ENCODE measurements at places on chromosomes 6 and 20. TPM values are rescaled to one million over a fixed set of nuclear protein-coding genes. Genes with fewer than 3 reads are reported as not detected.

PMEPA1 gene
- 42.7 TPM for total RNA-seq

PLCB1 gene
- total RNA-seq, result 22.4 TPM

SLC32A1 gene
- not detected for total RNA-seq

SIRPD gene
- total RNA-seq, result 0.96 TPM

SEL1L2 gene
- 1.4 TPM for total RNA-seq

CYP39A1 gene
- 4.5 TPM for total RNA-seq

SOX18 gene
- 7.4 TPM for total RNA-seq

PRR18 gene
- not detected for total RNA-seq

TNF gene
- 1.5 TPM for total RNA-seq

LAMP5 gene
- not detected for total RNA-seq

TXLNB gene
- 1.4 TPM for total RNA-seq

CD24 gene
- 0.37 TPM for total RNA-seq

- no peak for DNase-seq
These were observed 18.5 kb downstream of the RPP21 start for GRCh38 chr6:30363459-30363858.

DNA sequence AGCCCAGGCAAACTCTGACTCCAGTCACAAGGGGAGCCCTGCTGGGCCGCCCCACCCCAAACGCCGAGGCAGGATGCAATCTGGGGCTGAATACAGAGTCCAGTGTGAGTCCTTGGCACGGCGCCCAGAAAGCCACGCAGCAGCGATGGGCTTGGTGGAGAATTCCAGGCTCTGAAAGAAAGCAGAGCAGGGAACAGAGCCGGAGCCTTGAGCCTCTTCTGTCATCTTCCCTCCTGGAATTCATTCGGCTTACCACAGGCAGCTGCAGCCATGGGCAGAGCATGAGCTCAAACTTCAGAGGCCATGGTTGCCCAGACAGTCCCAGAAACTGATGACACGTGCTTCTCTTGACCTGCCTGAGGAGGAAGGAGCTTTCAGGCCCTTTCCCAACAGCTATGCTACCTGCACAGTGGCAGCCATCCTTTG is 441.1 kb upstream of the JARID2 start:
- DNase-seq, result peak; percentile 75

GRCh38 chr6:7261852-7262461 is 51.0 kb downstream of the SSR1 start:
- no peak for DNase-seq

GRCh38 chr6:110589865-110590513 is 113.6 kb upstream of the SLC22A16 start:
- no peak for DNase-seq

DNA sequence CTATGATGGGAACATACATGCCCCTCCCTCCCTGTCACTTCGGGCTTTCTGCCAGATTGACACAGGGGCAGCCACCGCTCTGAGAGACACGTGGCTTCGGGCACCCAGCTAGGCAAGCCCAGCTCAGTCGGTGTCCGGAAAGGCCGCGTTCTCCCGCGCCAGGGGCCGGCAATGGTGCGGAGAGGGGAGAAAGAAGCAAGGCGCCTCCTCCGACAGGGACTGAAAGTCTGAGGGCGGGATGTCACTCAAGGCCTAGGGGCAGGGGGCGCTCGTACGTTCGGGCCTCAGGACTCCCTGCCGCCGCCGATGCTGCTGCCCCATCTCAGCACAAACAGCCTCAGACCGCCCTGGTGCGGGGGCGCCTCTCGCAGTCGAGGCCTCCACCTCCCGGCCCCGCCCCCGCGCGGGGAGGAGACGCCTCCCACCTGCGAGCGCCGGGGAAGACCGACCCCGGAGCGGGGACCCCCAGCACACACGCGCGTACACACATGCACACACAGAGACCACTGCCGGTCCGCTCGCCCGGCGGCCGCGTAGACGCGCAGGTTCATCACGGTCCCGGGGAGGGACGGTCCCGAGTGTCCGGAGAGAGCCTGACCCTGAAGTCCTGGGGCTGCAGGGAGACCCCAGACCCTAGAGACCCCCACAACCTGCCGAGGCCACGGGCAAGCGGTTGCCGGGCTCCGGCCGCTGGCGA is 1.9 kb downstream of the GRM4 start:
- DNase-seq, result no peak

GRCh38 chr6:141552463-141552862 is 580.3 kb upstream of the GJE1 start:
- DNase-seq, result no peak

- no peak for DNase-seq
These were observed 178.6 kb downstream of the PDE7B start for GRCh38 chr6:136030131-136030530.

DNA sequence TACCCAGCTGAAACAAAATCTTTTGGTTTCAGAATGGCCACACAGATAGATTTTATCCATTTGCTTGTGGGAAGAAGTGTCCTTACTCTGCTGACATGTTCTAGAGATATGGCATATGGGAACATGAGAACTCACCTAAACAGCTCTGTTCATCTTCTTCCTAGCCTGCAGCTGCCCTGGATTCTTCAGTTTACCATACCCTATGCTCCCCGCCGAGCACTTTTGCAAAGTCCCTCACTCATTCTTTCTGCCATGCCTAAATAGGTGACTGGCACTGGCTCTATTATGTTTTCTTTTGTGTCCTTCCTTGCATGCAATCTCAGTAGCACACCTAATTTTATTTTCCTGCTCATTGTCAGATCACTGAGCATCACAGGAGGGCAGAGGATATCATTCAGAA is 293.7 kb upstream of the RSPO3 start:
- no peak for DNase-seq

DNA sequence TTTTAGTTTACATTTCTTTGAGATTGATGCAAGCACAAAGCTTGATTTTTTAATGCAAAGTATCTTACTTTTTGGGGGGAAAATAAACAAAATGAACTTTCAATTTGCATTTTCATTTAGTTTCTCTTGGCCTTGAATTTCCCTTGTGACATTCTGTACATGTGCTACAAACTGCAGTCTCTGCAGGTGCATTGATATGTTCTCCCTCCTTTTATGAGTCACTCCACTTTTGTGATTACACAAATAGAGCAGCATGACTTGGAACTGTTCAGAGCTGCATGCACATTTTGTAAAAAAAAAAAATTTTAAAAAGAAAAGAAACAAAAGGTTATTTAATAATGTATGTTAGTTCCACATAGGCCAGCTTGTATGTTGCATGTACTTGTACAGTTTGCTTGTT is 220.0 kb upstream of the KCNQ5 start:
- DNase-seq, result no peak

All from omental fat pad (tissue), 4 donors.